ENCODE measurements at places on chromosomes 7 and 10.

DNA sequence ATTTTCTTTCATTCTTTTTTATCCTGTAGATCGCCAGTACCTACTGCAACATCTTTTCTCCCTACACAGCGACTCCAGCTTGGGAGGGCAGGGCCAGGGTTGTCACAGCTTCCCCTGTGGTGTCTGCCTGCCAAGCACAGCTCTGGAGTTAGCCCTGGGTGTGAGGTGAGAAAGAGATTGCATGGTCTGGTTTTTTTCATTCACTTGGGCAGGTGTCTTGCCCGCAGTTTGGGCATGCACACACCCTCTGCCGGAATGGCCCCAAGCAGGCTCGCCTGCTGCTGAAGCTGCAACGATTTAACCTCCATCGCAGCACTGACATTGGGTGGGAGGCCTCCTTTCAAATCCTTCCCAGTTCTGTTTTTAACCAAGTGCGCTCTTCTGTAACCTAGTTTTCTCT, 132.8 kb downstream of the WNT2 start:
- DNase-seq = no peak

DNA sequence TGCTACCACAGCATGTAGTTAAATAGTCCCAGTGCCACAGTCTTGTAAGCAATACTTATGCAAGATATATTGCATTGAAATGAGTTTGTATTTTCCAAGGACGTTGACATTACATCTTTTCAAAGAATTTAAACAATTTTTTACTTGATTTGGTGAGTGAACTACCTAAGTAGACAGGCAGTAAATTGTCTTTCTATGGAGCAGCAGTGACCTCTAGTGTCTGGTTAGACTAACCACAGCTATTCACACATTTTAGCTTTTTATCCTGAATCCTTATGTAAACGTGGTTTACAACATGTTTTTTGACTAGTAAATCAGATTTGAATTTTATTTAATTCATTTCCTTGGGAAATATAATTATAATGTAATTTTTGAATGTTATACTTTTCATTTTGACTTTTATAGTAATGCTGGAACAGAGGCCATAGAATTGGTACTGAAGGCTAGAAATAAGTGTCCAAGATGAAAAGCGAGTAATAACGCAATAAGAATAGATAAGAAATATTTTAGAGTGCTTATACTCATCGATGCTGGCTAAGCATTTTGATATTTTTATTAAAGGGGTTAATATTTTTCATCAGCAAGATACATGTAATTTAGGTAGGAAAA, 5.6 kb downstream of the LRRTM3 start:
- DNase-seq = peak; percentile 19

DNA sequence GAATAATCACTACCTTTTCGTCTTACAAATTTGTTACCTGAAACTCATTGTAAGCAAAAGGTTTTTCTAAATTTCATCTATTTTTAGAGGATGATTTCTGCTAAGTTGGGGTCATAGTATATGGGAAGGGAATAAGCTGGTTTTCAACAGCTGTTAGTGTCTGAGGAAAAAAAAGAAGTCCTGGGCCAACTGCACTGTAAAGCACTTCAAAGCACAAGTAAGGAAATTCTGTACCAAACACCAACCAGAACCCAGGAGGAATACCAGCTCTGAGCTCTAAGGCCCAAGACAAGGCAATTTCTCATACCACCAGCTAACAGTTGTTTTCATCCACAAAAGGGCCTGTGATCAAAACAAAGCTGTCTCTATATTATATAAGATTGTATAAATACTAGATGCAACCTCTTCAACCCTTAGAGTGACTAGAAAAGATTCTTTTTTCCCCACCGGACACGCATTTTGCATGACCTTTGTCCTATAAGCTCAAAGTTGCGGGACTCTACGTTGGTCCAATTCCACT, 6.1 kb upstream of the MEOX2 start:
- no peak for DNase-seq

DNA sequence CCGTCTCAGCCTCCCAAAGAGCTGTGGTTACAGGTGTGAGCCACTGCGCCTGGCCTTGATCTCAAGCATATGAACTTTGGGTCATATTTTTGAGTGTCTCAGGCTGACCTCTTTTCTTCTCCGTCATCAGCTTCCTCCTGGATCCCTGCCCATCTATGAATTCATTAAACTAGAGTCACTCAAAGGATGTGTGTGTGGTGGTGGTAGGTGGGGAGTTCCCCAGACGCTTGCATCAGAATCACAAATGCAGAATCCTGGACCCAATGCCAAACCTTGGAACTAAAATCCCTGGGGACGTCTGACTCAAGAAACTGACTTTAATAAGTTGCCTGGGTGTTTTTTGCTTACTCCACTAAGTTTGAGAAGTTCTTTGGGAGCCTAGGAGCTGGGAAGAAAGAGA, 6.7 kb upstream of the CREB5 start:
- peak; percentile 91 for DNase-seq

DNA sequence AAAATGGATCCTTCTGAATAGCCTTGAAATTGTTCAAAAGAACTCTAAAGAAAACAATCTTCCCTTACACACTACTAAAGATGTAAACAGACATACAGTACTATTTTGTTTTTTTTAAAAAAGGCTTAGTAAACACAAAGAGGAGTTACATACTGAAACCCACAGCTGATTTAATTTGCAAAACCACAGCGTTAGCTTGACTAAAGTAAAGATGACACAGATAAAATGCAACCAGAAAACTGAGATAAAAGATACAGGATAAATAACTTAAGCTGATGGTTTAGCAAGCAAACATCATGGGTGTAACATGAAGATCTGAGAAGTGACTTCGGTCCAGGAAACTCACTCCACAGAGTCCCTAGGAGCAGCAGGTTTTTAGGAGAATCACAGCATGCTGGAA, 21.8 kb downstream of the PRKCQ start:
- no peak for DNase-seq

- no peak for DNase-seq
Measured at GRCh38 chr7:1712907-1713501, 42.9 kb downstream of the ELFN1 start.

- DNase-seq = no peak
Measured at GRCh38 chr10:77823811-77824542, 102.6 kb downstream of the DLG5 start.

- no peak for DNase-seq
Measured at GRCh38 chr10:1631282-1631681, 106.0 kb downstream of the ADARB2 start.

GRCh38 chr10:58382489-58382995, 2.7 kb upstream of the TFAM start:
- DNase-seq = no peak

DNA sequence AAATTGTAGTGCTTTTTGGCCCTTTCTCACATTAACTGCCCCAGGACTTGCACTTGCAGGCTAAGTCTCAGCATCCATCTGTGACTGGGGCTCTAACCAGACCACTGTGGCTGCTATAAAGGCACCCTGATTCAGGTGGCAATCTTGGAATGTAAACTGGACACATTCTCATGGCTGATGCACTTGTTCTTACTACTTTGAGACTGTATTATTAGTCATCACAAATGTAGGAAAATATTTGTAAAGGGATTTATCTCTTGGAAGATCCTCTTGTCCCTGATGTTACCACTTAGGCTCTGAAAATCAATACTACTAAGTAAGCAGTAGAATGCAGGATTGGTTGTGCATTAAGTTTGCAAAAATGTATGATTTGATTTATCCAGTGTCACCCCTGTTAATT, 25.0 kb downstream of the PDE1C start:
- no peak for DNase-seq

- DNase-seq = no peak
Measured at GRCh38 chr7:572416-573268, 53.0 kb upstream of the PDGFA start.

- no peak for DNase-seq
Measured at GRCh38 chr10:72424561-72424960, 69.8 kb upstream of the DNAJB12 start.

DNA sequence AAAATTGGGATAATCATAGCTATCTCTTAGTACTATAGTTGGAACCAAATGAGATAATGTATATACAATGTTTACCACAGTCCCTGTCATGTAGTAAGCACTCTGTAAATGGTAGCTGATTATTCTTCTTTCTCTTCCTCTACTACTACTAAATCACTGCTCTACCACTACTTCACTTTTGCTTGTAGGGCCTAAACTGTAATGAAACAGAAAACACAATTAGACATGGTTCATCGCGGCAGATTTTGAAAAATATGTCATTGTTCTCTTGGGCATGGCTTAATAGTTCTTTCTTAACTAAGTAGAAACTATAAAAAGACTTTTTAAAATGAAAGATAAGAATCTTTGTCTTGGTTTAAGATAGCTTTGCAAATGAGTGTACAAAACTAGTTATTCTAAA, 34.9 kb downstream of the R3HCC1L start:
- no peak for DNase-seq

- peak; percentile 82 for DNase-seq
Measured at GRCh38 chr7:102991540-102992214, 78.9 kb downstream of the LRRC17 start.

DNA sequence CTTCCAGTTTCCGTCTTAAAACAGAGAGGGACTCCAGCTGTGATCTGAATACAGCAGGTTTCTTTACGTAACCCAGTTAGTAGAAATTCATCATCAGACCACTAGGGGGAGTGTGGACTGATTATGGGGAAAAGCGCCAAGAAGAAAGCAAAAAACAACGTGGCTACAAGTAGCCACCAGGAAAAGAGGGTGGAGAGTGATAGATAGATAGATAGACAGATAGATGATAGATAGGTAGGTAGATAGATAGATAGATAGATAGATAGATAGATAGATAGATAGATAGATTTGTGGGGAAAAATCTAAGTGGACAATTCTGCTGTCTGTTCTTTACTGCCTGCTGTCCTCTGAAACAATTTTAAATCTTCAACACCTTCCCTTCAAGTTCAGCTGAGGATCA, 12.7 kb upstream of the AKR1B10 start:
- peak; percentile 65 for DNase-seq

DNA sequence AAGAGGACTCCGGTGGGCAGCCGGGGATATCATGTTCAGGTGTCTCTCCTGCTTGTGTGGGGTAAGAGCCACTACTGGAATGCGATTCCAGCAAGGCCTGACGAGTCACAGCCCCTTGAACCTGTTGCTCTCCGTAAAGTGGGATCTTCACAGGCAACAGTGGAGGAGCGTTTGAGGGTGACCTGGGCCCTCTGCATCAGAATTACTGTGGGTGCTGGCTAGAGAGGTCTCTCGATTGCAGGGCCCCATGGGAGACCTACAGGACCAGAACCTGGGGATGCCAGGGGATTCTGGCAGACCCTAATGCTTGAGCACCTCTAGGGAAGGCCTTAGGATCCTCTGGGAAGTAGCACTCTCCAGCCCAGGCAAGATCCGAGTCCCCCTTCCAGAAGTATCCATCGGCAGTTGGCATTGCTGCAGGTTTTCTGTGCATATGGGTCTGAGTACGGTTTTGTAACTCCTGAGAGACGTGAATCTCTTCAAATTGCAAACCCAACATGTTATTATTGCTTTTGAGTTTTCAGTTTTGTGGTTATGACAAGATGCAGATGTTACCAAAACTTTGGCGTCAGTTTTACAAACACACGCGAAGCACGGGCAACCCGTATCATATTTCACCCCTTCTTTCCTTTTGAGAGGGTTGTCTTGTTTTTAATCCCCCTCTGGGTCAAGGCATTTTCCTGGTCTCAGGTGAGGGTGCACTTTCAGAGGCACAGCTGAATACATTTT, 4.6 kb downstream of the MGMT start:
- no peak for DNase-seq

DNA sequence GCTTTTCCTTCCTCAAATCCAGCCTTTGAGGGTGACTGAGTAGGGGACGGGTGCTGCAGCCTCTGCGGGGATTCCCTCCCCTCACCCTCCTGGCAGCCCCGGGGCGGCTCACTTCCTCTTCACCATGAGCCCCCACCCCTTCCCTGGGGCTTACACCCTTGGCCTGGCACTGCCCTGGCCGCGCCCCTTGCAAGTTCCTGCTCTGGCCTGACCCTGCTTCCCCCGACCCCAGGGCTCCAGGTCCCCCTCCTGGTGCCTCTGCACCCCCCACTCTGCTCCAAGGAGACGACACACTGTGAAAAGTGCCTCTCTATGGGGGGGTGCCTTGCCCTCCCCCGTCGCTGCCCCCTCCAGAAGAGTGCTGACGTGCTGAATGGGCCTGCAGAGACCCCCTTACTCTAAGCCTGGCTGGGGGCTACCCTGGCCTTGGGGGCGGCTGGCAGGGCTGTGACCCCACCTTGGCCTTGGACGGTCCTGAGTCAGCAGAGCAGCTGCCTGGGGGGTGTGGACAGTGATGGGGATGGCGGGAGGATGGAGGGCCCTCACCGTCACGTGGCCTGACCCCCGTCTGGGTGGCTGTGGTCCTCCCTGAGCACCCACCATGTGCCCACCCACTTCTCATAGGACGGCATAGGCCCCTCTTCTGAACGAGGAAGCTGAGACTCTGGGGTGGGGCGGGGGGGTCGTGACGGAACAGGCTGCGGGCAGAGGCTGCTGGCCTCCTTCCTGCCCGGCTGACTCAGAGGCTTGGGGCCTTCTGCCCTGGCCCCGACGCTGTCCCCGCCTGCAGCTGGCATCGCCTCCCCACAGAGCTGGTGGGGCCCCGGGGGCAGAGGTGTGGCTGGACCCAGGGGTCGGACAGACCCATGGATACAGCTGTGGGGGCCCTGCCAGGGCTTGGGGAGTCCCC, 9.8 kb downstream of the LFNG start:
- DNase-seq = peak; percentile 53

- DNase-seq = no peak
Measured at GRCh38 chr10:33174674-33175434, 159.6 kb downstream of the NRP1 start.

- no peak for DNase-seq
Measured at GRCh38 chr10:120827251-120827875, 23.8 kb upstream of the WDR11 start.

- DNase-seq = peak; percentile 26
Measured at GRCh38 chr7:94540428-94540827, 30.8 kb downstream of the CASD1 start.

- DNase-seq = no peak
Measured at GRCh38 chr10:124899151-124899550, 42.8 kb upstream of the ZRANB1 start.

DNA sequence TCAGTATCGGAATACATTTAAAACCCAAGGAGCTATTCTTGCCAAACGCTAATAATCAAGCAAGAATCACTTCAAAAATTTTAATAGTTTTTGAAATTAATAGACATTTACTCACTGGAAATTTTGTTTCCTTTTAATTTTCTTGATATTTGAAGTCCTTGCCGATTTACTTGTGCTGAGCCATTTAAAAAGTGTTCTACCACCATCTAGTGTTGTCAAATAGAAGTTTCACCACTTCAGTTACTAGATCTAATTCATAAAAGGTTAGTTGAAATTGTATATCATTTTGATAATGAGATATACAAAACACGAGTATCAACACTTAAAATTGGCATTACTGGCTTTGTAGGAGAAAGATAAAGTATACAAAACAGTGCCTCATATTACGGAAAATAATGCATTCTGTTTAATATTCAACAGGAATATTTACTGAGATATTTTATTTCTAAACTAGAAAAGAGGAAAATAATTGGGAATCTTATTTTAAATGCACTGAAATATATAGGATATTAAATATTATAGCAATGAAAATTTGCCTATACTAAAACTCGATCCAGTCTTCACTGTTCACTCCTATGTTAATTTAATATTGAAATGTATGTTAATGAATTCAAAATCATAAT, 664.8 kb upstream of the SEMA3D start:
- DNase-seq = peak; percentile 68

All from fibroblast of gingiva (primary cell).